ENCODE measurements at places on chromosomes 11 and 22. TPM values are rescaled to one million over a fixed set of nuclear protein-coding genes. Genes with fewer than 3 reads are reported as not detected.

Gene SPI1
- 5.0 TPM for total RNA-seq

GRCh38 chr22:40368016-40368415, 2.4 kb upstream of the SGSM3 start:
- DNase-seq, result peak; percentile 28

DNA sequence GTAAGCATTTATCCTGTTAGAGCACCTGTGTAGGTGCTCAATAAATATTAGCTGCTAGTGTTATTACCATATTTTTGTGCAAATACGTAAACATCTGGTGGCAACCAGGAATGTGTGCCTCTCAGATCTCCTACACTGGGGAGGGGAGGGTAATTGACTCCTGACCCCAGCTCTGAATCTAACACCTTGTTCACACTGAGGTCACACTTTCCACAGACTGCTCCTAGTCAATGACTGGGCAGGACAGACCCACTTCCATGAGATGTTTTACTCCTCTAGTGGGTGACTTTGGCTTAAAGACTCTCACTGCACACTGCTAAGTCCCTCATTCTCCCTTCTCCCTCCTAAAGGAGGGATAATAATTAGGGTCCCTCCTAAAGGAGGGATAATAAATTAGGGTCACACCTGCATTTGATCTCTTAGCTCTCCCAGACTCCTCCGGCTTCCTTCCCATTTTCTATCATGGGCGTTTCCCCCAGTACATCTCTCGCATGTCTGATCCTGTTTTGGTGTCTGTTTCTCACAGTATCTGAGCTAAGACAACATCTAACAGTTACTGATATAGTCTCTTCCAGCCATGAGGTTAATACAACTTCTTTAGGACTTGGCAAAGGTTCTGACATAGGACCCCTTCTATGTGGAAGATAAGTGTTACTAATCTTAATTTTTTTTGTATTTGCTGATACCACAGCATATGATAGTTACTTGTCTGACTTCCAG, 8.0 kb downstream of the CSTPP1 start:
- peak; percentile 20 for DNase-seq

DNA sequence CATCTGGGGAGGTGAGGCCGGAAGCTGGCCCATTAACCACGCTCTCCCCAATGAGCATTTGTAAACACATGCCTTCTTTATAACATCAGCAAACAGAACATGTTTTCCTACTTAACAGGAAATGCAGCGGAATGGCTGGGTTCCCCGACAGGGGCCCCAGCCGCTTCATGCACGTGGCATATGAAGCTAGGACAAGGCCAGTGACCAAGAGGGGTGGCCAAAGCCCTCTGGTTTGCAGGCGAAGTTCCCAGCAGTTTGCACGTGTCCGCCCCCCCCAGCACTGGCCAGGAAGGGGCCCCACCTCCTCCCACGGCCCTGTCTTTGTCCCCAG, 38.7 kb upstream of the LINC01488 start:
- peak; percentile 76 for DNase-seq

DNA sequence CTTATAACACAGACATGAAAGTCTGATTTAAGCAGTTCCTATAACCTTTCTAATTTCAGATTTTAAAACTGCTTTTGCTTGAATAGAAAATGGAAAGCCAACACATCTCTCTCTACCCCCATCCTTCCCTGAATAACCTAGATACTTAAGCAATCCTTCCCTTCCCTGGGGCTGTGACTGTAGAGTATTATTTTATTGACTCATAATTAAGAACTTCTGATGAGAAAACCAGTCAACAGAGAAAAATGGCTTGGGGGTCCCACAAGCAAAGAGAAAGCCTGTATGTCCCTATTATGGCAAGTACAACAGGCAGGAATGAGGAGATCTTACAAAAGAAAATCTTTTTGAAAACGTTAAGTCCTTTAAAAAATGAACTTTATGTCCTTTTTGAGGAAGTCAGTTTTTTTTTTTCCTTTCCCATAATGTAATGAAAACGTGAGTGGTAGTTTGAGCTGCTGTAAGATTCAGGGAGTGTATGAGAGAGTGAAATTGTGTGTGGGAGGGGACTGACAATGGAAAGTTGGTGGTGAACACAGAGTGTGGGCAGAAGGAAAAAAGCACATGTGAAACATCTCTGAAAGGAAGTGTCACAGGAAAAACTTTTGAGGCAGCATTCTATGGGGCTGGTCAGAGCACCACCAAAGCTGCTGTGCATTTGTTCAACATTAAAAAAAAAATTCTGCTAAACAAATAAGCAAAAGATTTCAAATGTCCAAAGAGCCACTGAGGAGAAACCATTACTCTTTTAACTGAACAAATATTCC, 154.6 kb downstream of the MAML2 start:
- no peak for DNase-seq
